Spleen (tissue), 13 donors: ENCODE measurements at places on chromosomes 4 and X.

- H3K4me3 ChIP-seq: no peak overlapping the region
- H3K27ac ChIP-seq: no peak overlapping the region
- no peaks in the 10 kb centered on the region for H3K27me3 ChIP-seq
- no peaks in the 10 kb centered on the region for H3K4me1 ChIP-seq
- no peak for DNase-seq
- H3K36me3 ChIP-seq: no peaks in the 10 kb centered on the region
Measured at GRCh38 chr4:134313591-134313990, 112.0 kb upstream of the PABPC4L start.

DNA sequence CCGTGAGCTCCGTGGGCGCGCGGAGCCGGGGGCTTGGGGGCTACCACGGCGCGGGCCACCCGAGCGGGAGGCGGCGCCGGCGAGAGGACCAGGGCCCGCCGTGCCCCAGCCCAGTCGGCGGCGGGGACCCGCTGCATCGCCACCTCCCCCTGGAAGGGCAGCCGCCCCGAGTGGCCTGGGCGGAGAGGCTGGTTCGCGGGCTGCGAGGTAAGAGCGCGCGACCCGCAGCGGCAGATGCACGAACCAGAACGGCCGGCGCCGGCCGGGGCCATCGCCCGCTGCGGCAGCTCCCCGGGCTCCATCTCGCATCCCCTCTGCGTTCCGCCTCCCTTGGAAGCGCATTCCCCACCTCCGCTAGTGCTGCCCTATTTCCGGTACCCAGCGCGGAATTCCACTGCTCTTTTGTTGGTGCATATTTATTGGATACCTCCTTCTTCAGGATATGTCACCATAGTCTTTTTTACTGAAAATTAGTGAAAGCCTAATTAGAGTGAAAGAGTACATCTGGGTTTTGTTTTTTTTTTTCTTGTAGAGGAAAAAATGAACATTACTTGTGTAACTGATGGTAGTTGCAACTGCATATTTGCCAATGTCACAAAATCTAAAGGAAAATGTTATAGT lies 797 bp downstream of the PKD2 start:
- no peaks in the 10 kb centered on the region for H3K27me3 ChIP-seq
- H3K27ac ChIP-seq: peak overlapping the region; percentile 48
- peaks cover 50% of the 10 kb centered on the region for H3K4me1 ChIP-seq
- peak overlapping the region; percentile 91 for H3K4me3 ChIP-seq

GRCh38 chr4:8228319-8229250 lies 29.5 kb downstream of the SH3TC1 start:
- H3K4me1 ChIP-seq: peaks cover 78% of the 10 kb centered on the region
- no peaks in the 10 kb centered on the region for H3K36me3 ChIP-seq
- DNase-seq: peak; percentile 92
- H3K27me3 ChIP-seq: no peaks in the 10 kb centered on the region
- no peak overlapping the region for H3K4me3 ChIP-seq
- H3K27ac ChIP-seq: peak overlapping the region; percentile 61

- H3K27me3 ChIP-seq: no peaks in the 10 kb centered on the region
- H3K4me3 ChIP-seq: no peak overlapping the region
- no peak for DNase-seq
- H3K36me3 ChIP-seq: no peaks in the 10 kb centered on the region
Measured at GRCh38 chr4:150033081-150033480, 45.2 kb upstream of the DCLK2 start.

- no peaks in the 10 kb centered on the region for H3K4me1 ChIP-seq
- DNase-seq: no peak
- H3K27me3 ChIP-seq: no peaks in the 10 kb centered on the region
- H3K36me3 ChIP-seq: no peaks in the 10 kb centered on the region
Measured at GRCh38 chr4:96525898-96526297, 686.0 kb downstream of the PDHA2 start.

DNA sequence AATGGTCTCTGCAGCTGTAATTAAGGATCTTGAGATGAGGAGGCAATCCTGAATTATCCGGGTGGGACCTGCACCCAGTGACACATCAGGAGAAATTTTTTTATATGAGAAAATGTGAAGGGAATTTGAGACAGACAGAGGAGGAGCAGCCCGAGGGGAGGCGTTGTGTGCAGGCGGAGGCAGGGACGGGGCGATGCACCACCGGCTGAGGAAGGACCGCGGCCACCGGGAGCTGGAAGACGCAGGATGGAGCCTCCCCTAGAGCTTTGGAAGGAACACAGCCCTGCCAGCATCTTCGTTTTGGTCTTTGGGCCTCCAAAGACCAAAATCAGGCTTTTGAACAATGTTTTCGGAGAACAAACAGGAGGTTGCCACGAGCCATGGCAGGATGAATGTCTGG lies 85.0 kb upstream of the ADRA2C start:
- DNase-seq: peak; percentile 34
- no peaks in the 10 kb centered on the region for H3K4me1 ChIP-seq
- no peaks in the 10 kb centered on the region for H3K36me3 ChIP-seq
- H3K27me3 ChIP-seq: no peaks in the 10 kb centered on the region
- no peak overlapping the region for H3K27ac ChIP-seq

GRCh38 chr4:171007618-171008390 lies 805.4 kb upstream of the GALNTL6 start:
- H3K36me3 ChIP-seq: no peaks in the 10 kb centered on the region
- H3K27ac ChIP-seq: no peak overlapping the region
- DNase-seq: no peak
- no peaks in the 10 kb centered on the region for H3K4me1 ChIP-seq

DNA sequence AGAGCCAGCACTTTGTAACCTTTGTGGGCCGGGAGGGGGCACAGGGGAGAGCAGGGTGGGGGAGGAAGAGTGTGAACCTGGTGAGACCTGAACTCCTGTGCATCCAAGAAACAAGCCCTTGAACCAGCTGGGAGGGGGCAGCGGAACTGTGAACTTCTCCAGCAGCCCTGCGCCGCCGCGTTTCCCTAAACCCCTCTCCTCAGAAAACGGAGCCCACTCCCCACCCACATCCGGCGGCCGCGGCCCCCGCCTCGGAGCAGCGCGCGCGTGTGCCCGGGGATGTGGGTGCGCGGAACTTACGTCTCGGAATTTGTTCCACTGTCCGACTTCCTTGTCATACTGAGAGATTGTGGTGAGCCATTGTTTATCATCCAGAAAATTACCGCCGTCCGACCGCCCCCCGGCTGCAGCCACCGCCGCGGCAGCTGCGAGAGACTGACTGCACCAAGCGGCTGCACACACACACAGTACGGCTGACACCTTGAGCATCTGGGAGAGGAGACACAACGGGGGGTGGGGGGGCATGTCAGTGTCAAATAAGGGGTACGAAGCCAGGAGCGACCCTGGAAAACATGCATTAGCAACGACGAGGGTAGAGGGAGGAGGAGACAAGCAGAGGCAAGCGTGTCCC lies 494 bp downstream of the SPOCK3 start:
- peaks cover 18% of the 10 kb centered on the region for H3K27me3 ChIP-seq
- peak overlapping the region; percentile 33 for H3K4me3 ChIP-seq
- H3K36me3 ChIP-seq: no peaks in the 10 kb centered on the region
- no peak for DNase-seq

DNA sequence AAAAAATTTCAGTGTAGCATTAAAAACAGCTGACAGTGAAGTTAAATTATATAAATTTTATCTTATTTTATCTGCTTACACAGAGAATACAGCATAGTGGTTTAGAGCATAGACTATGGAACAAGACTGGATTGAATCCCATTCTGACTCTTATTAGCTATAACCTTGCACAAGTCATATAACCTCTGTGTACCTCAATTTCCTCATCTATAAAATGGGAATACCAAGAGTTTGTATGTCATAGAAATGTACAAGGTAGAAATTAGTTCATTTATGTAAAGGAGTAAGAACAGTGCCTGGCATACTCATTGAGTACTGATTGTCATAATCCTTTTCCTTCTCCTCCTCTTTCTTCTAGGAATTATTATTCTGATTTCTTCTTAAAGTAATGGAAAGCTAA lies 25.7 kb downstream of the FAM13A start:
- no peak overlapping the region for H3K4me3 ChIP-seq
- no peaks in the 10 kb centered on the region for H3K36me3 ChIP-seq
- H3K27ac ChIP-seq: no peak overlapping the region
- no peaks in the 10 kb centered on the region for H3K27me3 ChIP-seq
- no peak for DNase-seq

DNA sequence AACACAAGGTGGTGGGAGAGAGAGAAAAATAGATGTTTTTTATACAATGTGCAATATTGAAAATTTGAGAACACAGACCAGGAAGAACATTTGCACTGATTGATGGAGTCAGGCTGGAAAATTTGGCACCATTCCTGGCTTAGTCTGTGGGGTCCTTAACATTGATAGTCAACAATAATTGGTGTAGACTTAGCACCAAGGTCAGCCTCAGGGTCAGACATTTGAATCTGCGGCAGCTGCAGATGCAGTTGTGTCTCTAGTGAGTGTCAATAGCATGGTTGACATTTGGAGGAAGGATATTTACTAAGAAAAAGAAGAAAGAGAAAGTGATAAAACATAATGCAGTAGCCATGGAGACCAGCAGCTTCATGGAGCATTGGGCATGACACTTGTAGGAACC lies 31.5 kb upstream of the GLRA3 start:
- no peaks in the 10 kb centered on the region for H3K36me3 ChIP-seq
- H3K27ac ChIP-seq: no peak overlapping the region
- H3K4me3 ChIP-seq: no peak overlapping the region
- no peaks in the 10 kb centered on the region for H3K4me1 ChIP-seq

DNA sequence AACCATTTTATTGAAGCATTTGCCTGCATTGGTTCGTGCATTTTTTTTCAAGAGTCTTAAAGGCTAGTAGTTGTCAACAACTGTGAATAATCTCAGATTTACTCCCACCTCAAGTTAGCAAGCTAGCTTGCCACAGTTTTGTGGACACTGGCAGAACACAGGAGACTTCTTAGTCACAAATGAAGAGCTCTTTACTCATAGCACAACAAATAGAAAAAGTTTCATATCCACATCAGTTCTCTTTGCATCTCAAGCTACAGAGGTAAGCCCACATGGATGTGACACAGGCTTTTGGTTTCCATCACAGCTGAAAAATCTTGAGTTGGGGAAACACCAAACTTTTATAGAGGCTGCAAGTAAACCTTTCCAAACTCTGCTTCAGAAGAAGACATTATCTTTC lies 2315.7 kb upstream of the TENM3 start:
- H3K4me3 ChIP-seq: no peak overlapping the region
- no peak for DNase-seq
- no peak overlapping the region for H3K27ac ChIP-seq
- no peaks in the 10 kb centered on the region for H3K27me3 ChIP-seq
- H3K4me1 ChIP-seq: no peaks in the 10 kb centered on the region
- no peaks in the 10 kb centered on the region for H3K36me3 ChIP-seq

- H3K27me3 ChIP-seq: peaks cover under 1% of the 10 kb centered on the region
- H3K36me3 ChIP-seq: no peaks in the 10 kb centered on the region
- no peak for DNase-seq
- no peak overlapping the region for H3K27ac ChIP-seq
- no peak overlapping the region for H3K4me3 ChIP-seq
Measured at GRCh38 chr4:54971474-54971950, 153.9 kb downstream of the KDR start.

- H3K27ac ChIP-seq: no peak overlapping the region
- no peaks in the 10 kb centered on the region for H3K27me3 ChIP-seq
- no peak for DNase-seq
- no peaks in the 10 kb centered on the region for H3K36me3 ChIP-seq
- no peak overlapping the region for H3K4me3 ChIP-seq
Measured at GRCh38 chrX:21590012-21590776, 67.9 kb downstream of the KLHL34 start.

- no peak for DNase-seq
- H3K4me1 ChIP-seq: peaks cover 15% of the 10 kb centered on the region
- no peaks in the 10 kb centered on the region for H3K27me3 ChIP-seq
- no peaks in the 10 kb centered on the region for H3K36me3 ChIP-seq
- H3K27ac ChIP-seq: no peak overlapping the region
Measured at GRCh38 chr4:109359040-109359646, 56.7 kb upstream of the COL25A1 start.

GRCh38 chrX:131609480-131609879 lies 65.6 kb downstream of the OR13H1 start:
- H3K27me3 ChIP-seq: no peaks in the 10 kb centered on the region
- DNase-seq: no peak
- H3K36me3 ChIP-seq: no peaks in the 10 kb centered on the region
- H3K27ac ChIP-seq: no peak overlapping the region
- H3K4me1 ChIP-seq: no peaks in the 10 kb centered on the region
- no peak overlapping the region for H3K4me3 ChIP-seq

DNA sequence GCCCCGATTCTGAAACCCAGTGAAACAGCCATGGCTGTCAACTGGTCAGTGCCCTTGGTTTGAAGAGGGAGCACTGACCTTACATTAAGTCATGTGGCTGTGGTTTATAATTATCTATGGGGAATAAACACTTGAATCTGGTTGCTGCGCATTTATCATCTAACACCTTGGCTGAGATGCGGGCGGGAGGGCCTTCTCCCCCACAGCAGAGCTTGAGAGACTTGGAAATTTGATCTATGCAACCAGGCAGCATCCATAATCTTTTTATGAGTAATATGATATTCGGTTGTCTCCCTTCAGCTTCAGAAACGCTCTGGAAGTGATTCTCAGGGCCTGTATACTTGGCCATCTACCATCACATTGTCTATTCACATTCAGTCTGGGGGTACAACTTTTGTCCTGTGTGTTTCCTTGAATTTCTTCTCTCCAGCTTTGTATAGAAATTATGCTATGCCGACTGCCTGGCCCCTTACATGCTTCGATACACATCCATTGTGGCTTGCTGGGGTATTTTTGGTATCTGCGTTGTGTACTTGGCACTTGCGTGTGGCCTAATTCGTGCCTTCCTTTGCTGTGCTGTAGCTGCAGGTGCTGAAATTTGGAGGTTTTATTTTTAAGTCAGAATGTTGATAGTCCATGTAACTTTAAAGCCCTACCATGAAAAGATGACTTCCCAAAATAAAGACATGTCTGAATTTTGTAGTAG lies 321.6 kb downstream of the ARHGAP10 start:
- peaks cover 29% of the 10 kb centered on the region for H3K4me1 ChIP-seq
- H3K27ac ChIP-seq: no peak overlapping the region
- DNase-seq: no peak
- no peaks in the 10 kb centered on the region for H3K36me3 ChIP-seq
- no peak overlapping the region for H3K4me3 ChIP-seq

- H3K4me1 ChIP-seq: no peaks in the 10 kb centered on the region
- no peak overlapping the region for H3K4me3 ChIP-seq
- peak overlapping the region; percentile 78 for H3K27ac ChIP-seq
- no peaks in the 10 kb centered on the region for H3K27me3 ChIP-seq
- DNase-seq: peak; percentile 86
Measured at GRCh38 chrX:10199212-10199611, 42.4 kb downstream of the CLCN4 start.

DNA sequence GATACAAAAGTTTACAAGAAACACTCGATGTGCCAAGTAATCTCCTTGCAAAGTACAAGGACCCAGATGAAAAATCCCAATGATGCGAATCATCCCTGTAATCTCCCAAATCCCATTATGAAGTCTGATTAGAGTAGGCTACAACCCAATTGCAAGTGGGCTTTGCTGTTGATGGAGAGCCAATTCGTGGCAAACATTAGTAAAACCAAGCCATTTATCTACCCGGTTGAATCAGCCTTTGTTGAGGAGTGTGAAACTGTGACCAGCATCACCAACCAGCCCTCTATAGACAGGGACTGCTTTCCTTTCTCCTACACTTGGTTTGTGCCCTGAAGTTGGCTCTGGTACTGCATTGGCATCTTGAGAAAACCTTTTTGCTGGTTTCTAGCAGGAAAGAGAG lies 1.2 kb upstream of the PRPS2 start:
- H3K27ac ChIP-seq: no peak overlapping the region
- H3K4me3 ChIP-seq: no peak overlapping the region
- H3K36me3 ChIP-seq: no peaks in the 10 kb centered on the region
- H3K4me1 ChIP-seq: peaks cover 6% of the 10 kb centered on the region
- no peak for DNase-seq
